ENCODE measurements at places on chromosomes 11 and 22. TPM values are rescaled to one million over a fixed set of nuclear protein-coding genes. Genes with fewer than 3 reads are reported as not detected.
A peak's percentile ranks its signal among the peaks of the same experiment; 100 is the strongest.

GRCh38 chr11:34344768-34345539 is 12.9 kb downstream of the ABTB2 start:
- DNase-seq, result no peak

DNA sequence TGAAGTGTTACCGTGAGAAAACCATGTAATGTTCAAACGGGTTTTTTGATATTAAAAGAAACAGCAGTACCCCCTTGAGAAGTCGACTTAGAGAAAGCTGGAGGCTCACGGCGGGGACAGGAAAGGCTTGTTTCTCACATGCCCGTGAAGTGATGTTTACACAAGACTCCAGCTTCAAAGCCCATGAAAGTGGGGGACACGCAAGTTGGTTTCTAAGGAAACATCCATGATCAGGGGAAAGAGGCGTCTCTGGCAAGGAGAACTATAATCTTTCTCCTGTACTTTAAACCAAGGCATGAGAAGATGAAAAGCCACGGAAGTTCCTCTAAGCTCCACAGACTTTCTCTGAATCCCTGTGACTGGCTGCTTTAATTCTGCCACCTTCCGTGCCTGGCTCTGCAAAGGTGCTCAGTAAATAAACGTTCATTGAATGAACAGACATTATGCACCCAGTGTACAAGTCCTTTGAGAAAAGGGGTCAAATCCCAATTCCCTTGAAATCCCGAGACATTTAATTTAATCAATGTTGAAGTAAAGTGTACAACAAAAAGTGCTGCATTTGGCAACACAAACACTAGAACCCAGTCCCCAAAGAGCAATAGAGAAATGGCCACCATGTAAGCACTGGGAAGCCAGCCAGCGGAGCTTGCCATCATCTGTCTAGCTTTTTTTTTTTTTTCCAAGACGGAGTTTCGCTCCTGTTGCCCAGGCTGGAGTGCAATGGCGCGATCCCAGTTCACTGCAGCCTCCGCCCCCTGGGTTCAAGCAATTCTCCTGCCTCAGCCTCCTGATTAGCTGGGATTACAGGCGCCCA is 58.7 kb downstream of the AHNAK start:
- DNase-seq, result no peak

- DNase-seq, result no peak
Measured at GRCh38 chr11:117187799-117188481, 9.4 kb downstream of the SIDT2 start.

DNA sequence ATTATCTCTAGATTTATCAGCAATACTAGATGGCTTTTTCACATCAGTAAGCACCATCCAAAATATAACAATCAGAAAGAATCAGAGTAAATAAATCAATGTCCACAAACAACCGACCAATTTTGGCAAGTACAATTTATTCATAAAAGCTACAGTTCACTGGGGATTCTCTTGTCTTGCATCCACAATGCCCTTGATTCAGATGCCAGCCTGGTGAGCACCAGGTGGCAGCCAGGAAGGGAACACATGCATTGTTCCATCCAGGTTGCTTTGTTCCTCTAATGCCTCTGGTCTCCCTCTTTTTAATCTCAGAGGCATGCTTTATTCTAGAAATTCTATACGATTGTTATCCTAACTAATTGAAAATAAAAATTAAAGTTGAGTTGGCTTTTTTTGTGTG is 242.1 kb upstream of the KIRREL3 start:
- no peak for DNase-seq

GRCh38 chr11:43573233-43573632 is 107.3 kb upstream of the HSD17B12 start:
- DNase-seq, result no peak

- no peak for DNase-seq
Measured at GRCh38 chr11:115439385-115439784, 64.8 kb downstream of the CADM1 start.

GAB4 gene
- total RNA-seq, result 0.16 TPM

SLC6A5 gene
- total RNA-seq, result not detected

DNA sequence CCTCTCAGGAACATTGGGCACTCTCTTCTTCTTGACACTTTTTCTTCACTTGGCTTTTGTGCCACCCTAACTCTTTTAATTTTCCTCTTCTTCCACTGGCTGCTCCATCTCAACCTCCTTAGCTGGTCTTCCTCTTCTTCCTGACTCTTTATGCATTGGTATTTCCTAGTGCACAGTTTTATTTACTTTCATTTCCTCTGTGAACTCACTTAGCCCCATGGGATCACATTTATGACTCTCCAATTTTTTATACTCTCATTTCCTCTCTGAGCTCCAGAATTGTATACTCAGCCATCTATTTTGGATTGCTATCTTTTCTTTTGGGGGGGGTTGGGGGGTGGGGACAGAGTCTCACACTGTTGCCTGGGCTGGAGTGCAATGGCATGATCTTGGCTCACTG is 38.5 kb upstream of the LARGE1 start:
- DNase-seq, result no peak

GRCh38 chr11:61281581-61282250 is 13.4 kb downstream of the VWCE start:
- peak; percentile 20 for DNase-seq

DNA sequence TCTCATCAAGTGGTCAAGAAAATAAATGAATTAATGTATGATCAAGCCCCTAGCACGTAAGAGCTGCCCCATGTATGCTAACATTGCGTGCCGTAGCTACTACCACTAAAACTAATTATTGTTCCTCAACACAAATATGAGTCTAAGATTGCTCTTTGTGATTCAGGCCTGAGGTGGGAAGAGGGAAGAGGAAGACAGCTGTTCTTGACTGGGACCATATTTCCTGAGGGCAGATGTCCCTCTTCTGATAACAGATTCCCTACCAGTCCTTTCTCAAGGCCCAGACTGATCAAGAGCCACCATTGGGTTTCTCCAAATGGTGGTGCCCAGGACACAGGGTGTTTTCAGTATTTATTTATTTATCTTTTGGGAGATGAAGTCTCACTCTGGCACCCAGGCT is 87.2 kb upstream of the CADM1 start:
- DNase-seq, result no peak

DNA sequence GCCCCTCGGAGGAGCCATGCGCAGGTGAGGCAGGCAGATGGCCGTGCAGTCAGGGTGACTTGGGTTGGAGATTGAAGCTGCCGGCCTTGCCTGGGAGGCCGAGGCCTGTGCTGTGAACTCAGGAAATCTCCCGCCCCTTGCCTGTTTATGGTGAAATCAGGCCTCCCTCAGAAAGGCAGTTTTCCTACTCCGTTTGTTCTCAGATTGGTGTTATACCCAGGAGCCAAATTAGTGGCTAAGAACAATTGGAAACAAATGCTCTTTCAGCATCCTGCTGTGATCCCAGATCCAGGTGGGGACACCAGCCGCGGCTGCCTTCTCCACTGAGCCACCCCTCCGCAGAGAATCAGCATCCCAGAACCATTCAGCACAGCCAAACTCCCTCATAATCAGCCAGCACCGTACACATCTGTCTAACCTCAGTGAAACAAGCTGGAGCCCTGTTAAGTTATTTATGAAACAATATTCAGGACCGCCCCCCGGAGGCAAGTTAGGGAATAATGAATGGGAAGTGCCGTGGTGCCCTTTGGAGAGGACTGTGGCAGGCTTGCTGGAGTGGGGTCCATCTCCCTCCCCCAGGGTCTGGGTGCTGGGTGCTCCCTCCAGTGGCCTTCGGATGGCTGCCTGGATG is 60.0 kb downstream of the PKNOX2 start:
- DNase-seq, result no peak

DNA sequence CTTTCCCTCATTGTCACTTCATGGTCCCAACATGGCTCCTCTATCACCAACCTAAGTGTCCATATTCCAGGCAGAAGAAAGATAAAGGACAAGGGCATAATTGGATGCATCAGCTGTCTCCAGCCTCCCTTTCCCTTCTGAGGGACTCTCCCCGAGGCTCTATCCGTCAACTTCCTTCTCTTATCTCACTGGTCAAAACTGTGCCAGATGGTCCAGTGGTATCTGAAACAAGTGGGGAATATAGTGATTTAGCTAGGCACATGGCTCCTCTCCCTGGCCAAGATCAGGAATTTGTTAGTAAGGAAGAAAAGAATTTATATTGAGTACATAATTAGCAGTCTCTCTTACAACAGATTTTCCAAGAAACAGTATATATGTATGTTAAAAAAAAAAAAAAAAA is 12.6 kb upstream of the SPON1 start:
- DNase-seq, result no peak

GRCh38 chr11:128834157-128834556 is 32.9 kb downstream of the KCNJ1 start:
- no peak for DNase-seq

TRIM34 gene
- 2.9 TPM for total RNA-seq

DNA sequence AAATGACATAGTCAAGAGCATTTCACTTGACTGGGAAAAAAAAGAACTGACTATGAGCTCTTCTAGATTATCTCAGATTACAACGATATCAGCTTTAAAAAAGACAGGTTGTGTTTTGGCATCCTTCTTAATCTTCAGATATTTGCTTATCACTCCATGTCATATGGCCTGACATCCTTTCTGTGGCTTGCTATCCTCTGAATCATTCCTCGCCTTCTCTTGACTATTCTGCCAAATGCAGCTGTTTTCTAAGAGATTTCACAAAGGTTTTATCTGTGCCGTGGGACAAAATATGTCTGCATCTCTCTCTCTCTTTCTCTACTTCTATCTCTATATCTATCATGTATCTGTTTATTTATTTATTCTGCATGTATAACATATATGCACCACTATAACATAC is 746.1 kb downstream of the CNTN5 start:
- no peak for DNase-seq

GRCh38 chr11:31921081-31921480 is 110.0 kb upstream of the PAX6 start:
- no peak for DNase-seq

RBMXL2 gene
- total RNA-seq, result not detected

DNA sequence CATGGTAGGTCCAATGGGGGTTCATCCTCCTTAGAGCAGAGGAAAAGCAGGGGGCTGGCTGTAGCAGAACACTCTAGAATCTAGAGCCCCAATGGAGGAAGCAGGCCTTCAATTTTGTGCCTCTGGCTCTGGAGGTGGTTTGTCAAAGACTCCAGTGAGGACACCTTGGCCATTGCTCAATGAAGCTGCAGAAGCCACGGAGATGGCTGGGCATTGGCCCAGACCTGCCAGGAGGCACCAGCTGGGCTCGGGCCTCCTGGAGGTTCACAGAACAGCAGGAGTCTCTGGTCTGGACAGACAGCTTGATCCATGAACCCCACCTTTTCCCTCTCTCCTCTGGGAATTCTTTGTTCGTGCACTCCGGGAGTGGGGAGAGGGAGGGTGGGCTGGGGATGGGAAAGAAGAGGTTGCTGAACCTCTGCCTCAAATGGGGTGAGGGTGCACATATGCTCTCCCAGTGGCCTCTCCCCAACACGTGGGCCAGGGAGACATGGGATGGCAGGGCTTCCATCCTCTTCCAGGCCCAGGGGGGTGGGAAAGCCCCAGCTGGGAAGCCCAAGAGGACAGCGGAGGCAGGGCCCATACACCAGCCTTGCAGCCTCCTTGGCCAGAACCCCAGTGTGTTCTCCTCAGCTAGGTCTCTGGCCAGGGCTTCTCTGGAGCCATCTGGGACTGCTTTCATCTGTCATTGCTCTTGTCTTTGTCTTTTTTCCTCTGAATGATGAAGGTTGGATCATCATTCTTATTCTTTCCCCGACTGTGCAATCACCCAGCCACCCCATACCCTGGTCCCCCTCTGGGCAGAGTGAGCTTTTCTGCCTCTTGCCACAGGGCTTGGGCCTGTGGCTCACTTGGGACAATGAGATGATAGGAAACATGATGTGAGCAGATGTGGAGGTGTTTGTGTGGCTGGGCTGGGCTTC is 1019.4 kb downstream of the BRD1 start:
- DNase-seq, result no peak

DNA sequence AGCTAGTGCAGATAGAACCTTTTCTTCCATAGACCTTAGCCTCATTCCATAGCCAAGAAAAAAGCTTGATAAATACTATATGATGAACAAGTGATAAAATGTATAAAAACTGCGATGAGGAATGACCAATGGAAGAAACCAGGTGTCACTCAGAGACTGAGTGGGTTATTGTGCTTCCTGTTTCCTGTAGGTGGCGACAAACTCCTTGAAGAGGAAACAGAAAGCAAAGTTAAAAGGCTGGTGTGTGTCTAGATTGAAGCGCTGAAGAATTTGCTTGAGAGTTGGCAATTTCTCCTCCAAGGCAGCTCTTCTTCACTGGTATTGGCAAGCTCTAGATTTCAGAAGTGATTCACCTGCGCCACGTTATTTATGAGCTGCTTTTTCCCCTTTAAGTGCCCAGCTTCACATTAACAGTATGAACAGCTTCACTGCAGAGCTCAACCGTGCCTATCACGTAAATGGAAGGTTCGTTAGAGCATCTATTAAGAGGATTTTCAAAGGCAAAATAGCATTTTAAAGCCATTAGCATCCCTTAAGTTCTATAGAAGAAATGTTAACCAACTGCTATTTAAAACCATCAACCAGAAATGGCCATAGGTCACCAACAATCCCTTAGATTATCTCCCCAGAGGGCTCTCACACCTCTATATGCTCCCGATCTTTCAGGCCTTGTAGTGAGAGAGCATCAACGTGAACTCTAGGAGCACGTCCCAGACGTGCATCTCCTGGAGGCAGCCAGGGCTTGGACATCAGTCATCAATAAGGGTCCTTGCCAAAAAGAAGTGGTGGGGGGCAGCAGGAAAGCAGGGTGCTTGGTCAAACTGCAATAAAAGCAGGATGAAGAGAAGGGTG is 179.4 kb downstream of the CADM1 start:
- peak; percentile 71 for DNase-seq

- DNase-seq, result no peak
Measured at GRCh38 chr11:36108881-36109589, 165.2 kb downstream of the LDLRAD3 start.

DNA sequence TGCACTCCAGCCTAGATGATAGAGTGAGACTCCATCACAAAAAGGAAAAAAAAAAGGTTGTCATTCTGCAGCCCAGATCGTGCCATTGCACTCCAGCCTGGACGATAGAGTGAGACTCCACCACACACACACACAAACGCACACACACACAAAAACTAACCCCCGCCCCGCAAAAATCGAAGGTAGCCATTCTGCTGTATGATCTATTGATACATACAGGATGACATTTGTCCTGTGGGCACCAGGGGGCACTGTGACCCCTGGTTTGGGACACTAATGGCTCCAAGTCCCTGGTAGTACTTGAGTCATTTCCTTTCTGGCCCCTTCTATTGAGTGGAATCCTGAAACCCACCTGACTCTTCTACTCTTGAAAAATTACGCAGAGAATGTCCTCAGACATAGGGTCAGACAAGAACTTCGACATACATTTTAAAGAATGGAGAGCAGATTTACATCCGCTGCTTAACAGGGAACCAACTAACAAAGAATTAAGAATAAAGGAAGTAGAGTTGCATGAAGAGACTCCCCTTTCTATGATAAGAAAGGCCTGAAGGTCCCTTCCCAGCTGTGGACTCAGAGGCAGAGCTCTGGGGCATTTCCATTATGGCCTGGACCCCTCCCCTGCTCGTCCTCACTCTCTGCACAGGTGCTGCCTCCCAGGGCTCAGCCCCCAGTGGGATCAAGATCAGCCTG is 35.0 kb upstream of the PRAME start:
- peak; percentile 25 for DNase-seq

WBP2NL gene
- total RNA-seq, result 0.28 TPM
